Skeletal muscle cell (primary cell): ENCODE measurements at places on chromosomes 4 and X.
A peak's percentile ranks its signal among the peaks of the same experiment; 100 is the strongest.

DNA sequence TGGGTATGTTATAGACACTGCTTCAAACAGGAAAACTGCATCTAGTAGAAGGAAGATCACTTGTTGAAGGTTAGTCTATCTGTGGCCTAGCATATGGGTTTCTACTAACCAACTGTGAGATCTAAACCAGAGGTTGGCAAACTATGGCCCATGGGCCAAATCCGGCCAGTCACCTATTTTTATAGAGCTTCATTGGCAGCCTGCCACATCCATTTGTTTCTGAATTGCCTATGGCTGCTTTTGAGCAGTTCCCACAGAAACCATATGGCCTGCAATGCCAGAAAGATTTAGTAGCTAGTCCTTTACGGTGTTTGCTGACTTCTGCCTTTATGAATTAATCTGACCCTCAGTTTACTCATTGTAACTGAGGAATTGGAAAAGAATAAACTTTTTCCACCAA lies 71.1 kb downstream of the MID1 start:
- no peak for DNase-seq

DNA sequence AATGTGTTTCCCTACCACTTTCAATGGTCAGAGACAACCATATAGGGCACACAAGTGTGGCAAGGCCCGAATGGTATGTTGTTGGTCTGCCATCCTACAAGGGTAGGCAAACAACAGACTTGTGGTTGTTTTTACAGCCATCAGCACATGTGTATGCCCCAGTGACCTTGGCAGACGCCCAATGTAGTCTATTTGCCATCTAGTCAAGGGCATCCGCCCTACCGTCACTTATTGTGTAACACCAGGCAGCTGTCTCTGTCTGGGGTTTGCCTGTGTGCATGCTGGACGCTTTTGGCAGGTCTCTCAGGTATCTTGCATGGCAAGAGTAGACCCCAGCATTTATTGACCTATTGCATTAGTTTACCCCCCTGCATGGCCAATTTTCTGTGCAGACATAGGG lies 1145.5 kb upstream of the POU3F4 start:
- no peak for DNase-seq

- peak; percentile 30 for DNase-seq
These were observed 257.9 kb downstream of the PCDH18 start for GRCh38 chr4:137274404-137274803.

DNA sequence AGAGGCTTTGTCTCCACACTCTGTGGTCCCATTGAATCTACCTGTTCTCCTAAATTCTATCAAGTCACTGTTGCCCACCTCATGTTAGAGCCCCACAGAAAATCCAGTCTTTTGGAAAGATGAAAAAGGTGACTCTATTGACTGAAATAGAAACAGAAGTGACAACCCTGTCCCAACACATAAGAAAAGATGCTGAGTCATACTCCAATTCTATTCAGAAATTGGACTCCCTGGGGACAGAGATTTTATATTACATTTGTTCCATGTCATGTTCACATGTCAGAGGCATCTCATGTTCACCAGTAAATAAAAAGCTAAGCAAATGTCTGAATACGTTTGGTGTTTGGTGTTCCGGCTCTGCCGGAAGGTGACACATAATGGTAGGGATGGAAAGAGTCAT lies 2.9 kb upstream of the GRPR start:
- no peak for DNase-seq

DNA sequence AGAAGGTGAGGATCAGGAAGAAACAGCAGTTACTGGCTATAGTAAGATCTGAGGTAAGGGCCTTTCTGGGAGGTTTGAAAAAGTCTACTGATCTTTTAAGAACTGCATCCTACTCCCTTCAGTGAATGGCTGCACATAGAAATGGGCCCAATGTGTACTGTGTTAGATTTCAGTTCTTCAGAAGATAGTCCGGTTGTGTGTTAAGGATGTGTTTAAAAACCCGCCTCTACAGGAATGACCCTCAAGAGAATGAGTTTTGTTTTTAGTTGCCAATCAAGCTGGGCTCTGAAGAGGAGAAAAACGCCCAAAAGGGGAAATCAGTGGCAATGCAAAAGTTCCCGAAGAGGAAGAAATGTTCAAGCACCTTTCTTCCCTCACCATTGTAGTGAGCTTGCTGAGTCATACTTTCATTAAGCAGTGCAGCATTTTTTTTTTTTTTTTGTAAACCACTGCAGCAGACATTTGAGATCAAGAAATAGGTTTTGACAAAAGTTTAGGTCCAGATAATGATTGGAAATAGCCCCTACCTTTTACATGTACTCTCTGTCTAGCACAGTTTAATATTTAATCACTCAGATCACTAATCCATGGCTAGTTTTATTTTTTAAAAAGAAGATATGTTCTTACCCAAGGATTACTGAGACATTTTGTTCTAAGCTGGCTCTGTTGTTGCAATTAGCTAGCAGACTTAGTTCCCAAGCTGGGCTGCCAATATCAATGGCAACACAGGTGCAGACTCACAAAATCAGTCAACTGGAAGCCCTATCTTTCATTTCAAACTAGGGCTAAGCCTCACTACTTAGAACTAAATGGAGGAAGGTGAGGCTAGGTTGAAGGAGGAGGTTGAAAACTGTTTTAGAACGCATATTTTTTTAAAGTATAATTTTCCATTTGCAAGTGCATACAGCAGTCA lies 7.0 kb upstream of the TRPC5OS start:
- DNase-seq, result no peak

DNA sequence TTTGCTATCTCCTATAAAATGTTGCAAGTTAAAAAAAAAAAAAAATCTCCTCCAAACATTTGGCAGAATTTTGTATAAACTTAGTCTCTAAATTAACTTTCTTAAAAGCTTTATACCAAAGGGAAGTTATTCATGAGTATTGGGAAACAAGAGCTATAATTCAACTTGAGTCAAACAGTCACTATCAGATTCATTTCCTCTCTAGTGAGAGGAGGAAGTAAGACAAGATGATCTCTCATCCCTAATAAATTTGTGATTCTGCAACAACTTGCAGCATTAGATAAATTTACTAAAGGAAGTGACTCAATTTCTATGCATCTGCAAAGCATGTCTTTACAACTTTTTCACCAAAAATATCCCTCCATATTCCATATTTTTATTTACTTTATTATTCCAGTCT lies 135.4 kb upstream of the GNPDA2 start:
- no peak for DNase-seq

- peak; percentile 29 for DNase-seq
These were observed 6.2 kb upstream of the MAN2B2 start for GRCh38 chr4:6568689-6569332.

DNA sequence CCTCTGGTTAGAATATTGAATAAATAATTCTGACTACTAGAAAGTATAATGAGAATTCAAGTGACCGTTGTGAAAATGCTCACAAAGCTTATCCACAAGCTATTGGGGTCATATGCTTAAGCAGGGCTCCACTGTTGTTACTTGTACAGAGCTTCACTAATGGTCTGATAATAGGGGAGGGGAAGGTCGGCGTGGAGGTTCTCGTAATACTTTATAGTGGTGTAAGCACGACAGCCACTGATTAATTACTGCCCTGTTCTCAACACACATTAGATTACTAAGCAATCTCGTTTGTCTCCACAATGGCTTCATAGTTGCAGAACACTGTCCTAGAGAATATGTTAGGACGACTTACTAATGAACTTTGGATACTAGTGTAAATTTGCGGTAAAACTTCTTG lies 11.6 kb downstream of the UNC5C start:
- DNase-seq, result no peak

- no peak for DNase-seq
These were observed 35.3 kb downstream of the NALF2 start for GRCh38 chrX:69539437-69539836.

GRCh38 chrX:118763489-118763888 lies 36.1 kb downstream of the IL13RA1 start:
- DNase-seq, result no peak
